ENCODE measurements at places on chromosomes 3 and 15.

DNA sequence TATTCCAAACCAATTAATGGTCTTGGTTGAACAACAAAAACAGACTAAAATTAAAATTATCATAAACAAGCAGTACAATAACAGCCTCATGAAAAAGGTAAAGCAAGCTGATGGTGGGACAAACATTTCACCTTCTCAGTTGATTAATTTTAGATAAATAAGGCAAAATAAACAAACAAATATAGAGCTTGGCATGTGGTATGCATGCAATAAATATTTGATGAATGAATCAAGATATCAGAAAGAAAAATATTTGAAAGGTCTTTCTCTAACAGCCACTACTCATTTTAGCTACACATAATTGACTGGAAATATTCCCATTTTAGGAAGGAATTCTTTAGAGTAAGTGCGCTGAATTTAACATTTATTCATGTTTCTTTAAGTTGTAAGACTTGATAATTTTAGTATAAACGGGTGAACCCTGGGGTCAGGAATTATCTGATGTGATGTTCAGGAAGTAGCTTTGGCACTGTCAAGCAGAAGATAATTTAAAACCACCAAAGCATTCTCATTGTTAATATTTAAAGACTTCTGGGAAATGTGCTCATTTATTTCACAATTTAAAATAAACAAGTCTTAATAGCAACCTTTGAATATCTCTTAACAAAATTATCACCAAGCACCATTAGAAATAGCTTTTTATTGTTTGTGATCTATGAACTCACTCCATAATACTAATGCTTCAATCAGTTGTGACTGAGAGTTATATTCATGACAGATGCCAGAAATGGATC, 372.3 kb upstream of the TGFBR2 start:
- no peak for DNase-seq

DNA sequence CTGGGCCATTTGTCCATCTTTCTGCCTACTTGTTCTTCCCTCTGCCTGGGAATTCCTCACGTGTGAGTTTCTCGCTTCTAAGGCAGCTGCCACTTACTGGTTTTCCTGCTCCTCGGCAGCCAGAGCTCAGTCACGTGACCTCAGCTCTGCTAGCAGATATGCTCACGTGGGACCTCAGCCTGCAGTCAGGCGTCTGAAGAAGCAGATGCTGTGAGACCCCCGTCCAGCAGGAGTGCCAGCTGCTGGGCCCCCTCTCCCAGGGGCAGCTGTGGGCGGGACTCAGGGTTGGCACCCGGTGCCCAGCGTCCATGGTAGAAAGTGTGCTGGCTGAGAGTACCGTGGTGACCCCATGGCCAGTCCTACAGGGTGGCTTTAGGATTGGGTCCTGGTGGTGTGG, 161.3 kb upstream of the TLE3 start:
- no peak for DNase-seq

- no peak for DNase-seq
These were observed 34.7 kb downstream of the CEP19 start for GRCh38 chr3:196677353-196677752.

DNA sequence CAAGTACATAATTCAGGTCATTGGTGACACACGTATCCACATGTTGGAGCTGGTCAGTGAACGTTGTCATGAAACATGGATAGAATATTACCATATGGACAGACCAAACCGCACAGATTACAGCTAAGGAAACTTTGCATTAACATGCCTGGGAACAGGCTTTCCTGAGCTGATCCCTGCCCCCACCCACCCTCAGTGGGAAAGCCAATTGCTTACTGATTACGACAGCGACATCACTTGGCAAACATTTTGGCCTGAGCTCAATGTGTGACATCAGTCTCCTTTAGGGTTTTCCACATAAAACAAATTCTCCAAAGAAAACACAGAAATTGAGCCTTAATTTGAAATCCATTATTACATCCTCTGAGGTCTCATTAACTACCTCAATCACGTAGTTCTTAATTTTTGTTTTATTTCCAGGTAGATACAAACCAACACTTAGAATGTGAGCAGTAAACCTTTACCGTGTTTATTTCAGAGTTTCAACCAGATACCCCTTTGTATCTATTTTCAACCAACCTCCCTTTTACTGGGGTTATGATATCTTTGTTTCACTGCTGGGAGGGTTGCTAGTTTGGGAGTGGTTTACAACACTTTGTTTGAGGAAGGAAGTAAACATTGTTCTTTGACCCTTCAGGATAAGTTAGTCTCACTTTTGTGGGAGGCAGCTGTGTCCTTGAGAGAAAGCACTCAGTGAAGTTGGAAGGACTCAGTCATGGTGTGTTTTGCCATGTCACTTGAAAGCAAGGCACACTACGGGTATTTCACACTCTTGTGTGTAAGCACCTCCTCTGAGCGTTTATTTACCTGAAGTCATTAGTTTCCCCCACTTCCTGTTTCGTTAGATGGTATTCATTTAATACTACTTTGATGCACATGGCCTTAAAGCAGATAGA, 103.1 kb downstream of the CMSS1 start:
- no peak for DNase-seq

DNA sequence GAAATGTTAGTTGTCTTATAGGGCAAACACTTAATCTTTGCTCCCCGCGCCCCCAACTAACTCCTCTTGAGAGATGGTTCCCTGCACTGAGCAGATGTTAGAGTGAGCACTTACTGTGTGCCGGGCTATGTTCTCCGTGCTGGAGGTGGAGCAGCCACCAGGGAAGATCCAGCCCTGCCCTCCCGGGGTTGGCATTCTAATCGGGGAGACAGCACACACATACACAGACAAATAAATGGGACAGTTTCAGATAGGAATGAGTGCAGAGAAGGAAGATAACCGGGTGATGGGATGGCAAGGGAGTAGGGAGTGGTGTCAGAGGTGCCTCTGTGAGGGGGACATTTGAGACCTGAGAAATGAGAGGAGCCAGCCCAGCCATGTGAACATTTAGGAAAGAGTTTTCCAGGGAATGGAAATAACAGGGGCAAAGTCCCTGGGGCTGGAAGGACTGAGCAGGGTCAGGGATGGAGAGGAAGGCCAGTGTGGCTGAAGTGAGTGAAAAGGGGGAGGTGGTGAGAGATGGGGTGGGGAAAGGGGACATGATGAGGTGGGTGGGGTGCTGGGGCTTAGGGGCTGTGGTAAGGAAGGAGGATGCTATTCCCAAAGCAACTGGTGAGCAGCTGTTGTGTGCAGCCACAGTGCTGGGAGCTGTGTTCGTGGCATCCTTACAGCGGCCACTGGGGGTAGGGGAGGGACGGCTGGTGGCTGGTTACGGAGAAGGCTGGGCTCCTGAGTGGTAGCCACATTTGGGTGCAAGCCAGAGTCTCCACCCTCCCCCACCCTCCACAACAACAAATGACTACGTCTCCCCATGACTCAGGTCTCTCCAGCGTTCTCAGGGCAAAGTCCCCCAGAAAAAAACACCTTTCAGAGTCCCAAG, 15.4 kb upstream of the FGD5 start:
- no peak for DNase-seq

GRCh38 chr15:83654379-83655236, 685 bp downstream of the ADAMTSL3 start:
- DNase-seq: no peak

GRCh38 chr3:117763561-117763960, 1054.0 kb downstream of the TUSC7 start:
- no peak for DNase-seq

DNA sequence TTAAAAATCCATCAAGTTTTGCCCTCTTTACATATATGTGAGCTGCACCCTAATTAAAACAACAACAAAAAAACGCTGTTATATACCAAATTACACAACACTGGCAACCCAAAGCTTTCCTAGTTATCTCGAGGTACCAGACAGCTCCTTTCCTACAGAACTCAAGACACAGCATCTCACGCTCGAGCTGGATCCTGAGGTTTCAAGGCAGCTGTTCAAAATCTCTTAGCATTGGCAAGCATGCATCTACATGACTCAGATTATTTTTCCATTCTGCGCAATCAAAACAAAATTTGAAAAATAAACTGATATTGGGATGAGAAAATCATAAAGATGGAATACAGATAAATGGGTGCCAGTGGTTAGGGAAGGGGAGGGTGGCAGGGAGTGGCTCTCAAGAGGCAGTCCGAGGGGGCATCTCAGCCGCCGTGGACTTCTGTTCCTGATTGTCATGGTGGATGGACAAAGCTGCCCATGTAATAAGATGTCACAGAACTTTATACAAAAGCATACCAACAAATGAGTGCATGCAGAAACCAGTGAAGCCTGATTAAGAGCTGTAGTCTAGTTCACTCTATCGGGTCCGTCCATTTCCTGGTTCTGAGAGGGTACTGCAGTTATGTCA, 91.5 kb downstream of the ADAMTS17 start:
- DNase-seq: no peak

DNA sequence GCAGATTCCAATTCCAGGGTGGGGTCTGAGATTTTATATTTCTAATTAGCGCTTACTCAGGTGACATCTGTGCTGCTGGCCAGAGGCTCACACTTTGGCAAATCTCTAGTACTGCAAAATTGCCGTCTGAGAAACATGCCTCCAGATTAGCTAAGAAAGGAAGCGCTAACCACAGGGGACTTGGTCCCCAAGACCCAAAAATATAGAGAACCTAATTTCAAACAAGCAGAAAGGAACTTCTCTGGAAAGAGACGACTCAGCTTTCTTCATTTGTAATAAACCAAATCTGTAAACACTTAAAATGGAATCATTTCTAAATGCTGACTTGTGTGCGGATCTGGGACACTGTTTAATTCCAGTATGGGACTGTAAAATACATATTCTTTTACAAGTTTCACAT, 55.7 kb downstream of the B3GNT5 start:
- no peak for DNase-seq

DNA sequence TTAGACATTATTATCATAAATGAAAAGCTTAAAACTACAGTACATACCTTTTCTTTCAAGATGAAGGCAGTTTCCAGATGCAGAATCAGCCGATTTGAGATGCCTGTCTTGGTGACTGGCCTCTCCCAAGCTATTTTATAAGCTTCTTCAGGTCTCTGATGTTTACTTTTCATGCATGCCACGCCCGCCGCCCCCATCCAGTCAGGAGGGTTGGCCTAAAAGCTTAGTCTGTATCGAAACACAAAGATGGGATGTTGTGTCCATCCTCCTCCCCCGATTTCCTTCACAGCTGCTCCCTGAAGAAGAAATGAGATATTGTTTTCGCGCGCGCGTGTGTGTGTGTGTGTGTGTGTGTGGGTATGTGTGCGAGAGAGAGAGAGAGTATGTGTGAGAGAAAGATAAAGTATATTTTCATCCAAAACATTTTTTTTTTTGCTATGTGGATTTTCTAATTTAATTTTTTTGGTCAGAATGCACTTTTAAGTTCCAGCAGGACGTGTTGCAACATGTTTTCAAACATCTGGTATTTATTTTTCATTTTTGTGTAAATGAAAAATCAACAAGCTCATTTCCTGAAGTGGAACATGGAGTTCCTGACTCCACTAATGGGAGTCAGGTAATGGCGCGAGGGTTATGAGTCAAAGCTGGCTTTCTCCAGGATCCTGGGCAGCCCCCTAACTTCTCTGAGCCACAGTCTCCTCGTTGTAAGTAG, at the start of gene APOD:
TSS of gene APOD (minus strand) at position 110 of the 712 bp plus-strand sequence. CDS start 4,479 bp downstream, outside the sequence.
- peak; percentile 5 for DNase-seq

DNA sequence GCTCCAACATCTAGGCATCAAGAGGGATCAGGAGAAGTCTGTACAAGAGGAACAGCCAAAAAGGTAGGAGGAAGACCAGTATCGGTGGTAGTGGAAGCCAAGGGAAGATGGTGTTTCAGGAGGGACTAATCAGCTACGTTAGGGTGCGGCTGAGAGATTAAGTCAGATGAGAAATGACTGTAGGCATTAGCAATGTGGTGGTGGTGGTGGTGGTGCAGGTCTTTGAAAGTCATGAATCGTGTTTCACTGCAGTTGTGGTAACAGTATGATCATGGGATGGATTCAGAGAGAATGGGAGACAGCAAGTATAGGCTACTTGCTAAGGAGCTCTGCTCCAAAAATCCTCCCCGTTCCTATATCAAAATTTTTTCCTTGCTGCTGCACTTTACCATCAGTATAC, 35.5 kb downstream of the ASTE1 start:
- DNase-seq: no peak

DNA sequence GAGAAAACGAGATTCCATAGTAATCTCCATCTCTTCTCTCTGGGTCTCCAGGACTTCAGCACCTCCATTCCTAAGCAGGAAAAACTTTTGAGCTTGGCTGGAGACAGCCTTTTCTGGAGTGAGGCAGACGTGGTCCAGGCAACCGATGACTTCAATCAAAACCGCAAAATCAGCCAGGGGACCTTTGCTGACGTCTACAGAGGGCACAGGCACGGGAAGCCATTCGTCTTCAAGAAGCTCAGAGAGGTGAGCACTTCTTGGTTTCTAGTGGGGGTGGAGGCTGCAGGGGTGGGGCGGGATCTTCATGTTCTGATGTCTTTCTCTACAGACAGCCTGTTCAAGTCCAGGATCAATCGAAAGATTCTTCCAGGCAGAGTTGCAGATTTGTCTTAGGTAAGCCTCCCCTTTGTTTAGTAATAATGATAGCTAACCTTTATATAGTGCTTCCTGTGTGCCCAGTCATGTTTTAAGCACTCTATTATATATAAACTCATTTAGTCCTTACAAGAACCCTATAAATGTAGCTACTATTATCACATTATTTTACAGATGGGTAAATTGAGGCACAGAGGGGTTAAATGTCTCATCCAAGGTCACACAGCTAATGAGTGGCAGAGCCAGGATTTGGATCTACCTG, 35.0 kb upstream of the TATDN2 start:
- no peak for DNase-seq

- DNase-seq: no peak
These were observed at the start of gene HDC for GRCh38 chr15:50265620-50266019. HDC (minus strand) TSS chr15:50265726; CDS start chr15:50265623, 103 bp downstream.

DNA sequence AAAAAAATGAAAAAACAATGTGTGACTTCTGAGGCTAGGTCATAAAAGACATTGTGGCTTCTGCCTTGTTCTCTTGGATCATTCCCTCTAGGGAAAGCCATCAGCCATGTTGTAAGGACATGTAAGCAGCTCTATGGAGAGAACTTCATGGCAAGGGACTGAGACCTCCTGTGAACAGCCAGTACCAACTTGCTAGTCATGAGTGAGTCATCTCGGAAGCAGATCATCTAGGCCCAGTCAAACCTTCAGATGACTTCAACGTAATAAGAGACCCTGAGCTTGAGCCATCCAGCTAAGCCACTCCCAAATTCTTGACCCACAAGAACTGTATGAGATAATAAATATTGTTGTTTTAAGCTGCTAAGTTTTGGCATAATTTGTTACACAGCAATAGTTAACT, 4.9 kb downstream of the MON1A start:
- DNase-seq: peak; percentile 75

DNA sequence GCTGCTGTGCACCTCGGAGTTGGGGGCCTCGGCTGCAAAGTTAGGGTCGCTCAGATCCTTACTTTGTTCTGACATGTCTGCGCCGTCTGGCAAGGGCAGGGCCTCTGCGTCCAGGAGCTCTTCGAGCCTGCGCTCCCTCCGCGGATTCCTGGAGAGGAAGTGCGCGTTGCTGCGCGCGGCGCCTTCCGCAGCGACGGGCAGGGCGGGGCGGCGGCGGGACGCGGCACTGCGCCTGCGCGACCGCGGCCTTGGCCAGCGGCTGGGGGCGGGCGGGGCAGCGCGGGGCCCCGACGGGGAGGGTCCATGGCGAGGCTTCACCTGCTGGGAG, at the start of gene NDN:
TSS of gene NDN (minus strand) at position 163 of the 328 bp plus-strand sequence. CDS start at position 75, 88 bp downstream.
- no peak for DNase-seq
